ENCODE measurements at places on chromosomes 6 and 20.

DNA sequence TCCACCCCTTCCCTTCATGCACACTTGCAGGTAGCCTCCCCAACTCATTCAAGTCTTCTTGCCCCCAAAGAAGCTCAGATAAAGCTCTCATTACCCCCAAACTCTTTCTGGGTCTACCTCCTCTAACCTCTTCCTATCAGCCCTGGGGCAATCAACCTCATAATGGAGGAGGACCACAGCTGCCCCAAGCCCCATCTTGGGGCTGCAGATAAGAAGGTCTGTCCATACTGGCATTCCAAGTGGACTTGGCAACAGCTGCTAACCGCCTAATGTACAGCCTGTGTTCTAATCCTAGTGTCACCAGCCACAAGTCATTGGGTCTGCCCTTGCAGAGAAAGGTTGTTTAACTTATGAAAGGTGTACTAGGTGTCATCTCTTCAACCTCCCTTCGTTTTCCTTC lies 107.4 kb upstream of the ADGRF1 start:
- no peak for DNase-seq

DNA sequence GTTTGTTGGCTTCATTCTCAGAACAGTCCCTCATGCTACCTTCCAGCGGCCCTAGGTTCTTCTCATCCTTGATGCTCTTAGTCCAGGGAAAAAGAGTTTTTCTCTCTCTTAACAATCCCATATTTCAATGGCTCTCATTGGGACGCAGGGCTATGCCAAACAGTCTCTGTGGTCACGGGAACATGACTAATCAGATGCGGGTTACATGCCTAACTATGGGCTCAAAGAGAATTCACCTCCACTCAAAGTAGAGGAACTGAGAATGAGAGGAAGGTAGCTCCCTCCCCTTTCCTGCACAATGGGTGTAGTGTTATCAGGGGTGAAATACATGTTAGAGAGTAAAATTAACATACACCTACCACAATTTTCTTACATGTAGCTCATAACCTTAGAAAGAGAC lies 18.1 kb upstream of the ATRN start:
- no peak for DNase-seq

DNA sequence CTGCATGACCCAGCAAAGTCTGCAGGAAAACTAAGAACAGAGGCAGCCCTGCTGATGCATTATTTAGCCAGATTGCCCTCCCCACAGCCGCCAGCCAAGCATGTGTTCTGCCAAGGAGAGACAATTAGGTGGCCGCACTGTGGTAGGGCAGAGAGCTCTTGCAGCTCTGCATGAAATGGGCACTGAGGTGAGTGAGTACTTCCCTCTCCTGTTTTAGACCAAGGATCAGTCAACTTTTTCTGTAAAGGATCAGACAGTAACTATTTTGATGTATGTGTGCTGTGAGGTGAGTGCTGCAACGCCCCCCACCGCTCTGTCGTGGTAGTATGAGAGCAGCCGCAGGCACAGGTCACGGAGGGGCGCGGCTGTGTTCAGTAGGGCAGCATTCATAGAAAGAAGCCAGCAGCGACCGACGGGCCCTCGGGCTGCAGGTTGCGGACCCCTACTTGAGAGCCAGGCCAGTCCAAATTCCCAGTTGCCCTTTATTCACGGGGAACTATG lies 23.8 kb upstream of the FAM50B start:
- DNase-seq, result peak; percentile 0

DNA sequence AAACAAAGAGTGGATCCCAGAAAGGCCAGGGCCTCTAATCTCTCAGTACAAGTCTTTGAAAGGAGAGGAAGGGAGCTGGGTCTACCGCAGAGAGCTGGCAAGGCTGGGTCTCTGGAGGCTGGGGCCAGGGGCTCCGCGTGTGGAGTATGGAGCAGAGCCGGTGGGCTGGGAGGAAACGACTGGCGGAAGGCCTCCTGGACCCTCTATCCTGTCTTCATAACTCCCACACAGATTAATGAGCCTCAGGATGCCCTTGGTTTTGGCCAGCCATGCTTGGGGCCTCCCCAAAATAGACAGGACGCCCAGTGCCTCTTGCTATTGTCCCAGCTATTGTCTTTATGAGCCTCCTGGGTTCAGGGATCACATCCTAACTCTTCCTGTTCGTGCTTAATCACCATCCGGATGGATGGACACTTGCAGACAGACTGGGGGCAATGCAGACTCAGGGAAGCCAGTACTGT lies 306.4 kb downstream of the DHX35 start:
- DNase-seq, result no peak

GRCh38 chr20:63135411-63135810 lies 80.5 kb downstream of the YTHDF1 start:
- no peak for DNase-seq

- DNase-seq, result no peak
These were observed 20.2 kb downstream of the SNX5 start for GRCh38 chr20:17948442-17948841.

DNA sequence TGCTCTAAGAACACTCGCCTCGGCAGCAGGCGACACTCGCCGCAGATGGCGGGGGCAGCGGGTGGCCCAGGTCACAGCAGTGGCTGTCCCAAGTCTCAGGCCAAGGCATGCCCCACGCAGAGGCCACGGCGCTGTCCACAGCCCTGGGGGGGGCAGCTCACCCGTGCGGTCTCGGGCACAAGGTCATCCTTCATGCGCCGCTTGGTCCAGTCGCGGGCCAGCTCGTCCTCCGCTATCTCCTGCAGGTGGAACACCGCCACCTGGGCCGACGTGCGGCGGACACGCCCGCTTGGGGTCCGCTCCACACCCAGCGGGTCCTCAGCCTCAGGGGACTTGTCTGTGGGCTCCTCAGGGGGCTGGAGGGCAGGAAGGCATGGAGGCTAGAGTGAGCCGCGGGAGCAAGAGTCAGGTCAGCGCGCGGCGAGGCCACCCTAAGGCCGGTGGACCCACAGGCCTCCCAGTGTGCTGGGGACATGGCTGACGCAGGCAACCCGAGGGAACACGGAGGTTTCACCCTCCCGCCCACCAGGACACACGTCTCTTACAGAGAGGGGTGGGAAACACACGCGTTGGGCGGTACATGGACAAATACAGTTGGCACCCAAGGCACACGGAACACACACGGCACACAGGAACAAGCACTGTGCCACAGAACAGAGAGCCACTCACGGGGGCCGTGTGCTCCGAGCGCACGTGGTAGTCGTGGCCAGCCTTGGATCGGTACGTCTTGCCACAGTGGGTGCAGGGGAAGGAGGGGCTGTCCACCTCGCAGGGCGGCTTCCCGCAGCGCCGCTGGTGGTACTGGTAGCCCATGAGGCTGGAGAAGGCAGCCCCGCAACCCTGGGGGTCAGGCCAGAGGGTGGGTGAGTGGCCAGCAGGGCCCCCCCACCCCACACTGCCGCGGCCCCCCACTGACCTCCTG lies 6.5 kb upstream of the UCKL1 start:
- no peak for DNase-seq

- no peak for DNase-seq
These were observed 838 bp upstream of the NKX2-2 start for GRCh38 chr20:21514553-21515251.

GRCh38 chr20:55004044-55004443 lies 528.7 kb downstream of the DOK5 start:
- no peak for DNase-seq

DNA sequence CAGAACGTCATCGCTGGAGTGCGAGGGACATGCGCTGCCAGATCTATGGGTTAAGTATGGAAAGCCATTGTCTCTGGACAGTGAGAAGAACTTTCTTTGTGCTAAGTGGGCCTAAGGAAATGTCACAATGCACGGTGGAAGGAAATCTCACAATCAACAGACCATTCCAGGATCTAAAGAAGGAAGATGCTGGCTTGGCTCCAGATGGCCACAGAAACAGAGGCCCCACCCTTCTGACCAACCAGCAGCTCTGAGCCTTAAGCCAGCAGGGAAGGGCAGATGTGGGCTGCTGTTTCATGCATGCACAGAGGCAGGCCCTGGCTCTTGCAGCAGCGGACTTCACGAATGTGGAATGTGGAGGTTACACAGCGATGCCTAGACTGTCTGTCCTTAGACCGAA lies 156.3 kb downstream of the SOBP start:
- DNase-seq, result no peak

DNA sequence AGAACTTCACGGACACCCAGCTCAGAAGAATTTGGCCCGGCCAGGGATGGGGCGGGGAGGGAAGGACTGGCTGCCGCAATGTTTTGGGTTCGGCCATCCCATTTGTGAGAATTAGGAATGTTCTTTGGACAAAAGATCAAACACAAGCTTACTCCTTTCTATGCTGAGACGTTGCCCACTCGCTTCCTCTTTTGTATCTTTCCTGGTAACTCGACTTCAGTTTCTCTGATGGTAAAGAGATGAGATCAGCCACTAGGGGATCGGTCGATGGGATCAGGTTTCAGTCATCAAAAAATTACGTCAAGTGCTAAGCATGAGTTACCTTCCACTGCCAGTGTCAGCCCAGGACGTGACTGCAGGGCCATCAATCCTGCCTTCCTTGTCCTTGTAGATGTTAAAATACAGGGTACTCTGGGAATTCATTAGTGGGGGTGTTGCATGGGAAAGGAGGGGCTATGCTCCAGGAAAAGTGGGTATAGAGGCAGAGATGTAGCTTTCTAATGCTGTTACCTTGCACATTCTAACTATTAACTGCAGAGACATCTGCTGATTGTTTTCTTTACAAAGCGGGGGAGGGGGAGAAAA lies 190.2 kb downstream of the TSHZ2 start:
- DNase-seq, result peak; percentile 68

DNA sequence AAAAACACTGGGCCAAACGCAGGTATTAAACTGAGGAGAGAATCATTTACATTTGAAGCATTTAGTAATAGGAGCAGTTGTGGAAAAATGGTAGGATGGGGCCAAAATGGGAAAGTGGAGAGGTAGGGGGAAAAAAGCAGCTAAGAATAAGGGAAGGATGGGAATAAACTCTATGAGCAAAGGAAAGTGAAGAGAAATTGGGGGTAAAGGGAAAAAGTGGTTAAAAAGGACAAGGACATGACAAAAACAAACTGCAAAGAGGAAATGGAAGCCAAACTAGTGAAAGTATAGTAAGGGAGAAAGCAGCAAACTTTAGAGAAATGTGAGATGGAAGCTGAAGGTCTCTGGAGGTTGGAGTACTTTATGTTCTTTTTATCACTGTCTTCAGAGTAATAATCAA lies 6.2 kb upstream of the ZSCAN16 start:
- no peak for DNase-seq

DNA sequence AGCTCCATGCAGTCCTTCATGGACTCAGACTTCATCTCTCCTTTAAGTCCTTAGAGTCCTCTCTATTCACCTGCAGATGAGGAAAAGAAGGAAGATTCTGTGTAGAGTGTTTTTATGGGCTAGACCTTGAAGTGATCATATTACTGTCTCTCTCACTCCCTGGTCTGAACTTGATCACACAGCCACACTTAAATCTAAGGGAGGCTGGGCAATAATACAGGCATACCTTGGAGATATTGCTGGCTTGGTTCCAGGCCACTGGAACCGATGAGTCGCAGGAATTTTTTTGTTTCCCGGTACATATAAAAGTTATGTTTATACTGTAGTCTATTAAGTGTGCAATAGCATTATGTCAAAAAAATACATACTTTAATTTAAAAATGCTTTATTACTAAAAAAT lies 59.2 kb upstream of the FOXO3 start:
- no peak for DNase-seq

GRCh38 chr6:121794630-121795029 lies 359.2 kb downstream of the GJA1 start:
- no peak for DNase-seq

- peak; percentile 69 for DNase-seq
These were observed 29.0 kb downstream of the HNF4A start for GRCh38 chr20:44384423-44385027.

DNA sequence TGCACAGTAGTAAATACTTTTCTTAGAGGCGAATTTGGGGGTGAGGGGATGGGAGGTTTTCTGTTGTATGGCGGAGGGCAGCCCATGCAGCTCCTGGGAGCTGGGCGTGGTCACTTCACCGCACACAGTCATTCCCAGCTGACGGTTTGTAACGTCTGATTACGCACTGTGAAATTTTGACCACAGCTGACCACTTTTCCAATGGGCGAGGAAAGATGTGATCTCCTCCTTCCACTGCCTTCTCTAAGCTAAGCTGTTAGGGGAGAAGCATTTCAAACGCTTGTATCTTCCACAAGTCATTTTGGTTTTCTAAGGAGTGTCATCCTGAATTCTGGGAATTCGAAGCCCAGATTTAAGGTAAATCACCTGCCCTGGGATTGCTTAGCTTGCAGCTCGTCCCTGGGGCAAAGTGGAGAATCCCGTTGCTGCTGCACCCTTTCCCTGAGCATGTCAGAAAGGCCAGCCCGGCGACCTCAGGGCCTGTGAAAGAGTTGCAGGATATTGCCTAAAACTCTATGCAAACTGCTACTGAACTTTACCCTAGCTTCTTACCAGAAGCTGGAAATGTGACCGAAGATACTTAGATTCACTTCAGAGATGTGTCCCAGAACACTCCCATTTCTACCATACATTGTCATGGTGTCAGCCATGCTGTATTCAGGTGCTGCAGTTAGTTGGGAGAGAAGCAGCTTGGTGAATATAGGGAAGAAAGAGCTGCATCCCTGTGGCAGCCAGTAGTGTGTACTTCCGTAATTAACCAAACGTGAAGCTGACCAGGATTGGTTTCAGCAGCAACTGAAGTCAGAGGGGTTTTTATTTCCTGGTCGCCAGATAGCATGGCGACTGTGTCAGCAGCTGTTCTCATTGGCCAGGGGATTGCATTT lies 58.9 kb downstream of the RREB1 start:
- DNase-seq, result no peak

GRCh38 chr6:32086661-32087573 lies 22.2 kb downstream of the TNXB start:
- DNase-seq, result no peak

- DNase-seq, result no peak
These were observed 113.7 kb downstream of the CDH26 start for GRCh38 chr20:60071965-60072364.

- DNase-seq, result no peak
These were observed 56.6 kb downstream of the E2F3 start for GRCh38 chr6:20458027-20458894.

GRCh38 chr20:56781108-56781739 lies 152.1 kb downstream of the TFAP2C start:
- DNase-seq, result no peak

DNA sequence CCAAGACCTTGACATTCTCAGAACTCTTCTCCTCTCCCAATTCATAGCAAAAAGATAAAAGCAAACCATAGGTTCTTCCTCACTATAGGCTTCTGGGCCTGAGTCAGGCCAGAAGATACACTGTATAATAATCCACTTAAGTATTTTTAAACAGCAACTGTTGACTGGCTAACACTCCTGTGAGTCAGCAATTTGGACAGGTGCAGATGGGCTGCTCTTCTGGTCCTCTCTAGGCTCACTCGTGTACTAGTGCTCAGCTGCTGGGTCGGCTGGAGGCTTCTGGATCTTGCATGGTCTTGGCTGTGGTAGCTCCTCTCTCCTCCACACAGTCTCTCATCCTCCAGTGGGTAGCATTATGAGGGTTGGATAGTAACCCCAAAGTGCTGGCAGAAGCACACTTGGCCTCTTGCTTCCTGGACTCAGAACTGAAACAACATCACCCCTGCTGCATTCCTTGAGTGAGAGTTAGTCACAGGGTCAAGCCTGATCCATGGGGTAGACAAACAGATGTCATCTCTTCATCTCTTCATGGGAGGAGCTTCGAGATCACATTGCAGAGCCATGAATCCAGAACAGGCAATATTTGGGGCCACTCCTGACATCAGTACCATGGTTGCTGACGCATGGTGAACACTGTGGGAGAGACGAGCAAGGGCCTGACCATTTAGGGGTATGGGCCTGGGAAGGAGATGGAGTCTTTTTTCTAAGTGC lies 86.9 kb downstream of the C6orf118 start:
- peak; percentile 28 for DNase-seq

GRCh38 chr6:72733045-72733444 lies 111.2 kb downstream of the KCNQ5 start:
- no peak for DNase-seq

GRCh38 chr6:100664274-100665040 lies 199.7 kb upstream of the SIM1 start:
- DNase-seq, result no peak
